Stimulated activated CD4-positive, alpha-beta T cell treated with anti-CD3 and anti-CD28 coated beads, Interleukin-4, amount 100 ng/mL, for 24 hours (primary cell): ENCODE measurements at places on chromosomes 4 and X.
A peak's percentile ranks its signal among the peaks of the same experiment; 100 is the strongest.

- no peak for DNase-seq
These were observed 884.5 kb upstream of the ADGRL3 start for GRCh38 chr4:60315586-60315985.

DNA sequence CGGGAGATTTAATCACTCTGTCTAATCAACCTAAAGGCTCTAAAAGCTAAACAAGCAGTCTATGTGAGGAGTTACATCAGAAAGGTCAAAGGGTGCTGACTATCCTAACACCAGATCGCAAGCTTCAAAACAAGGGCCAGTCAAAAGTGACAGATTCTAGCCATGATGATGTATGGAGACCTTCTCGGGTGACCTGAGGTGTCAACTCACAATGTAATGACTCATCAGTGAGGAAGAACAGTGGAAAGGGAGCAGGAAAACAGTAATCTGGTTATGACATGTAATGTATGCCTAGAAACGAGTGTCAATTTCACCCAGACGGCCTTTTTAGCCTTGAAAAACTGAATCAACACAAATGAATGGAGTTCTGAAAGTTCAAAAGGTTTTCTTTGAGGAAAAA, 375.3 kb downstream of the IDS start:
- no peak for DNase-seq

DNA sequence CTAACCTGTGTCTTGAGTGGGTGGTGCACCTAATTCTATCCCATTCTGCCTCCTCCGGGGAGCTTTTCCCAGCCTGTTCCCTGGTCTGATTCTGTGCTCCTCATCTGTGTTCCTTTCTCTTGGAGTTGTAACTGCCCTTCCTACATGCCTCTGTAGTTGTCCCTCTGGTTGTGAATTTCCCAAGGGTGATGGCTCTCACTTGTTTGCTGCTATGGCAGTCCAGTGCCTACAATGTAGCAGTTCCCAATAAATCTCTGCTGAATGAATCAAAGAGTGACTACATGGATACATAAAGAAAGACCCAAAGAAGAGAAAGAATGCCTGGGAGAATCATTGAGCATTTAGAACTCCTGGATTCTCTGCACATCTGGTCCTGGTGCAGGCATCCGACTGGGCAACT, 141.6 kb downstream of the HS3ST1 start:
- no peak for DNase-seq

GRCh38 chr4:59094505-59094904, 1984.3 kb upstream of the IGFBP7 start:
- no peak for DNase-seq

- peak; percentile 61 for DNase-seq
These were observed 30.1 kb upstream of the BBS7 start for GRCh38 chr4:121900132-121900983.

- no peak for DNase-seq
These were observed 101.9 kb downstream of the EFNB1 start for GRCh38 chrX:68930542-68931317.

- no peak for DNase-seq
These were observed 15.6 kb upstream of the ADH5 start for GRCh38 chr4:99104153-99104552.

GRCh38 chr4:116070283-116070682, 956.9 kb upstream of the NDST4 start:
- DNase-seq, result no peak

DNA sequence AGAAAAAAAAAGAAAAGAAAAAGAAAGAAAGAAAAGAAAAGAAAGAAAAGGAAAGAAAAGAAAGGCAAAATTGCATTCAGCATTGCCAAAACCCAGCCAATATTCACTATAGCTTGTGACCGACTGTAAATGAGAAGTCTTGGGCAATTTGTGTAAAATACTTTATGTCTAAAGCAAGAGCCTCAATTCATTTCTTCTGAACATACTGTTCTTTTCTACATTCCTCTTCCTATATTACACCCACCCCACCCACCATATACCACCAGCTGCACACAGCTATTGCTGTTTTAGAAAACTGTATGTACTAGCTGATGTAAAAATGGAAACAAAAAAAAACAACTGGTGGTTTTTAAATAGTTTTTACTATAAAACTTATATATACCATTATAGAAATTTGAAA, 156.9 kb upstream of the TTC29 start:
- DNase-seq, result no peak

- DNase-seq, result no peak
These were observed 285.6 kb downstream of the TENM3 start for GRCh38 chr4:182528819-182529218.

GRCh38 chr4:185033950-185034349, 15.7 kb downstream of the HELT start:
- no peak for DNase-seq
